ENCODE measurements at places on chromosomes 2 and 18.
A peak's percentile ranks its signal among the peaks of the same experiment; 100 is the strongest.

DNA sequence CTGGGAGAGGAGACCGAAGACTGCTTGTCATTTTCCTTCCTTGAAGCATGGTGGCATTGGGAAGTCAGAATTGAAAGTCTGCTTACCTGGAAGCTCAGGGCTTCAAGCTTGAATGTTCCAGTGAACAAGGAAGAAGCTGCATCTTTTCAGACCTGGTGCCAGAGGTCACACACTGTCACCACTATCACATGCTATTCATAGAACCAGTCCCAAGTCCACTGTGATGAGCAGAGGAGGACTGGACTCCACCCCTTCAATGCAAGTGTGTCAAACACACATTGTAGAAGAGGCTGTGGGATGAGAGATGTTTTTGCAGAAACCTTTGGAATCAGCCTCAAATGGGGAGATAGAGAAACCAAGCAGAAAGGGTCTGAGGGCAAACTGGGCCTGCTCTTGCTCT lies 81.4 kb downstream of the LYPD1 start:
- DNase-seq = no peak

- DNase-seq = no peak
Measured at GRCh38 chr18:65827444-65827843, 76.6 kb downstream of the CDH7 start.

DNA sequence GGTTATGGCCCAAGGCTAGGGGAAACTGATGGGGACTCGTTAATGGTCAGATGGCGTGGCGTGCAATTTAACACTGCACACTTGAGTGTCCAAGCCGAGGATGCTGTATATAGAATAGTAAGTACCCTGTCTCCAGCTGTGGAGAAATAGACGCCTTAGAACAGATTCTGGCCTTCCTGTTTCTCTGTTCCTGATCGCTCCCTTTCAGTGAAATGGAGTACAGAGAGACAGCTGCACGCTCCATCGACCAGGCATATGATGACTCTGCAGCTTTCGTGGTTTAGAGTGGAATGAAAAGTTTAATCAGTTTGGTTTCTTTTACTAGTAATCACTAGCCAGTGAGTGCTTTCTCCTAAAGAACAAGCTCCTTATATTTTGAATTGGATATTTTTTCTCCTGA lies 213.4 kb downstream of the NEDD4L start:
- DNase-seq = peak; percentile 40

DNA sequence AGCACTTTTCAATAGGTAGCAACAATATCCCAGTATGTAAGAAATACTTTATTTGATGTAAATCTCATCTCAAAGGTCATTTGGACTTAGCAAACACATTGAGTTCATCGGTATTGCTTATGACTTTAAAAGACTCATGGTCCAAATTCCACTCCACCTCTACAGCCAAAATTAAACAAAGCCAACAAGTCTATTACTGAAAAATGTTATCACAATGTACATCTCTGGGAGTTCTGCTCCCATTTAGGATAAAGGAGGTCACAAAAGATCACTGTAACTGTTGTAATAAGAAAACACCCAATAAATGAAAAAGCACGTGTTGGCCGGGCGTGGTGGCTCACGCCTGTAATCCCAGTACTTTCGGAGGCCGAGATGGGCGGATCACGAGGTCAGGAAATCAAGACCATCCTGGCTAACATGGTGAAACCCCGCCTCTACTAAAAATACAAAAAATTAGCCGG lies 50.0 kb downstream of the ESCO1 start:
- no peak for DNase-seq

- DNase-seq = no peak
Measured at GRCh38 chr2:235576337-235576910, 82.6 kb downstream of the AGAP1 start.
